Heart left ventricle (tissue), 16 donors: ENCODE measurements at places on chromosomes 7 and 10. TPM values are rescaled to one million over a fixed set of nuclear protein-coding genes. Genes with fewer than 3 reads are reported as not detected.

HPSE2 gene
- polyA plus RNA-seq = 0.08 TPM

CARD11 gene
- 0.15 TPM for polyA plus RNA-seq

ADD3 gene
- 51.8 TPM for polyA plus RNA-seq

PROSER2 gene
- polyA plus RNA-seq = 0.78 TPM

ABCB4 gene
- polyA plus RNA-seq = 0.87 TPM

ADARB2 gene
- 0.27 TPM for polyA plus RNA-seq

NKX1-2 gene
- not detected for polyA plus RNA-seq

CLCN1 gene
- polyA plus RNA-seq = not detected

FBH1 gene
- polyA plus RNA-seq = 84.4 TPM

INHBA gene
- polyA plus RNA-seq = 2.8 TPM

TMEM213 gene
- not detected for polyA plus RNA-seq

TUBB8 gene
- polyA plus RNA-seq = not detected

APBB1IP gene
- 1.7 TPM for polyA plus RNA-seq

CRCP gene
- 14.7 TPM for polyA plus RNA-seq

NRP1 gene
- polyA plus RNA-seq = 47.1 TPM

PSPH gene
- polyA plus RNA-seq = 12.1 TPM

IL15RA gene
- 13.4 TPM for polyA plus RNA-seq

CAV2 gene
- 66.3 TPM for polyA plus RNA-seq
